Pons (tissue), 1 donor: ENCODE measurements at places on chromosomes 2 and 18.

DNA sequence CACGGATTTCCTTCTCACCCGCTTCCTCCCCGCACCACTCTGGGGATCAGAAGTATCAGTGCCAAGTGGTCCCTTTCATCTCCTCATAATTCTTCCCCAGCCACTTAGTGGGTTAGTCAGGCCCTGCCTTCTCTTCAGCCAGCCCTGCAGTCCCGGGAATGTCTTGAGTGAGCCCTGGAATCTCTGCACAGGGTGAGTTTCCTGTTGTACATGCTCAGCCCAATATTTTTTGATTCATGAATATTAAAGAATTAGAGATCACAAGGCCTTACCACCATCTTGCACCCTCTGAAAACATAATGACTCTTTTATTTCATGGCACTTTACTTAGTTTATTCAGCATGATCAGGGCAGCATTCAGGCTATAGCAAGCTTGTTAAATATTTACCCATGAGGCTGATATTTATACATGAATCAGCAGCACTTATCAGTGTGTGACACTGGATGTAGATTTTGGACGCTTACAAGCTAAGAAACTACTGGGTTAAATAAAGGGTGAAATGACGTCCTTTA, 159.4 kb upstream of the FOSL2 start:
- DNase-seq, result no peak

DNA sequence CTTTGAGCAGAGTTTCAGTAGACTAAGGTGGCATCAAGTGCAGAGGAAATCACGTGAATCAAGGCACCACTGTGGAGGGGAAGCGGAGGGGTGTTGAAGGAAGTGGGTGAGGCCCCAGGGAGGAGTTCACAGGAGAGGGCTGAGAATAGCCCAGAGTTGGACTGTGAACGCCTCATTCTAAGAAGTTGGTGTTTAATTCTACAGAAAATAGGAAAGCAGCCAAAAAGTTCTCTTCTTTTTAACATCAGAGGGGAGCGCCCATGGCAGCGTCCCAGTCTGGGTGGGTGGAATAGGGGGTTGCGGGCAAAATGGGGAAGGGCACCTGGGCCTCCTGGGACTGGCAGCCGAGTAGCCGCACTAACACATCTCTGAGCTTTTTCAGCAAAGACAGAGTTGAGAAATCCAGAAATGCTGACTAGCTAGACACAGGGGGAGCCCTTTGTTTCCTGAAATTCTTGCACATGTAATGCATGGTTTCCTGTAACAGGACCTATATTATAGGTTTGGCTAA, 97.0 kb downstream of the NEB start:
- peak; percentile 11 for DNase-seq

- no peak for DNase-seq
These were observed 2.2 kb upstream of the PARD3B start for GRCh38 chr2:204542982-204543608.

DNA sequence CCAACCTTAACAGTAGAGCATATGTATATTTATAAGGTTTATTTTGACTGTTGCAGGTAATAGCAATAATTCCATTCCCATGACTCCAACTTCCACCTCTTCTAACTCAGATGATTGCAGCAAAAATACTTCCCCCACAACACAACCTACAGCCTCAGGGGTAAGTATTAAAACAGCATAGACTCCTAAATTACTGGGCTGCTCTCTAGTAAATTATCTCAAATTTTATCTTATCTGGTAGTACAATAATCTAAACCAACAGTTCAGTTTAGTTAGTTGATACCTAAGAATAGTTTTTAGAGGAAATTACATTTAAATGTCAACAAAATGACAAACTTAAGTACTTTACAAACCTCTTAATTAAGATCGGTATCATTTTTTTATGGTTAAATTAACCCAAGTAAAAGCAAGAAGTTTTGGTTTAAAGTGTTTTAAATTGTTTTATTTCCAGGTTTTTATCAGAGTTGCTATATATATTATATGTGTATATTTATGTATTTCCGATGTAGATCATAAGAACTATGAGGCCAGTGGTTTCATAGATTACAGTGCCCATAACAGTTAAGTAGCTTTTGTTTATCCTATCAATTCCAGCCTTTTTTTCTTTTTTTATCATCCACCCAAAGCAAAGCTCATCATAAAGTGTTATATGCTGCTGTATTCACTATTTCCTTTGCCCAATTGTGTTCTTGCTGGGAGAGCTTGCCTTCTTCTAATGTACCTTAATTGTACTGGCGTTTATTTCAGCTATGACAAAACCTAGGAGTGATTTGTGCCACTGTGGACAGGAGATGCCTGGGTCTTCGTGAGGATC, 13.7 kb downstream of the GATA6 start:
- DNase-seq, result no peak

- no peak for DNase-seq
These were observed 319.4 kb upstream of the SLC39A10 start for GRCh38 chr2:195337597-195337996.

DNA sequence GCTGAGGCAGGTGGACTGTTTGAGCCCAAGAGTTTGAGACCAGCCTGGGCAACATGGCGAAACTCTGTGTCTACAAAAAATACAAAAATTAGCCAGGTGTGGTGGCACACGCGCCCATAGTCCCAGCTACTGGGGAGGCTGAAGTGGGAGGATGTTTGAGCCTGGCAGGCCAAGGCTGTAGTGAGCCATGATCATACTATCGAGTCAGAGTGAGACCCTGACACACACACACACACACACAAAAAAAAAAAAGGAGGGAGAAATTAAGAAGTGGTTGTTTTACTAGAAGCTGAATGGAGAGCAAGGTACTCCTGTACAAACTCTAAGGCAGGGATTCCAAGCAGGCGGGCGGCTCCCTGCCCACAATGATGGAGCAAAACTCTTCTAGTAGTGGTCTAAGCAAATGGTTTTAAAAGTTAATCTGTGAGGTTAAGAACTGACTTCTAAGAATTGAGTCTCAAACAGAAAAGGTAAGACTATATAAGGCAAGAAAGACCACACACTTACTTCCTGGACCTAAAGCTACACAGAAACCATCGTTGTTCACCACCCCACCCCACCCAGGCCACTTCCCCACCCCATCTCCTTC, 2.6 kb downstream of the ANKRD44 start:
- DNase-seq, result no peak

- no peak for DNase-seq
These were observed 26.6 kb downstream of the BIN1 start for GRCh38 chr2:127080226-127080937.

DNA sequence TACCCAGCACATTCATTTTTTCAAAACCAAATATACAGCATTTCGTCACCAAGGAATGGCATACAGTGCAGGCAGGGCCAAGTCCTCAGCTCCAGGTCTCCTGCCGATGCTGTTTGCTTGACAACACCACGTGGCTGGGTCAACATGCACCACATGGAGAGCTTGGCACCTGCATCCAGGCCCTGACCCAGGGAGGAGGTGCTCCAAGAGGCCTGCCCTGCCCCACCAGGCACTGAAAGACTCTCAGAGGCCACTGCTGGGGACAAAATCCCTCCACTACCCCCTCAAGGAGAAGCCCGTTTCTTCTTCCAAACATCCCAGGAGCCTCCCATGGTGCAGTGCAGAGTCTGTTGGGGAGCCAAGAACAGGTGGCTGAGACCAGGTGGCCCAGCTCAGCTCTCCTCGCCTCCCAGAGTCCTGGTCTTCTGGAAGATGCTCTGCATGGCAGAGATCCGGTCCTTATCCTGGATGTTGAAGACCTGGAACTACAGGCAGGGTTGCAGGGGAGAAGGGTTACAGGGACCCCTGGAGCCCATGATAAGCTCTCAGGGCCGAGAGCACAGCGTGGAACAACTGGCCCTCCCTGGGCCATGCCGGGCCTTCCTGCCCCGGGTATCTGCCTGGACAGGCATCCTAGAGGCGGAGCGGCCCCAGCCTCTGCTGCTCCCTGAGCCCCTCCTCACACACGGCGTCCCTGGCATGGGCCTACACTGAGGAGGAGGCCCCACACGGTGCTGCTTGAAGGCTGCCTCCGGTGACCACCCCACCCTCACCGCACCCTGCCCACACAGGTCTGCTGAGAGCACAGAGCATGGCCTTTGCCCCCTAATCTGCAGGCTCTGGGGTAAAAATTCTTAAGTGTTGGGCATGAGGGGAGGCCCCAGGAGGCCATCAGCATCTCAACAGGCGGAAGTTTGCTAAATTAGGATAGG, 9.0 kb downstream of the MAB21L4 start:
- DNase-seq, result no peak

GRCh38 chr2:152504618-152505017, 169.6 kb downstream of the FMNL2 start:
- DNase-seq, result peak; percentile 41

DNA sequence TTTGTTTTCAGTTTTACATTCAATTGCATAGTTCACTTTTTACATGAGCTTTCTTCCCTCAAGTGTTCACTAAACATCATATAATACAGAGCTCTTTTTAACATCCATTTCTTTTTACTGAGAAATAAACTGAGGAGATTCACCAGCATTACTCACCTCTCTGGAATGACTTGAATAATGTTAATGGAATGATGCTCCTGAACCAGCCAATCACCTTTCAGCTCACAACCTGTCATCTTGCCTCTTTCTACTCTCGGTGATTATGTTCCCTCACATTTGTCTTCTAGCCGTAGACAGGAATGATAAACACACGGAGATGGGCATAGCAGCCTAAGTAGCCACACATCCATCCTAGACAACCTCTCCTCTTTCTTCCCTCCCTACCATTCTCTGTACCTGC, 301.7 kb downstream of the PAX3 start:
- DNase-seq, result no peak

DNA sequence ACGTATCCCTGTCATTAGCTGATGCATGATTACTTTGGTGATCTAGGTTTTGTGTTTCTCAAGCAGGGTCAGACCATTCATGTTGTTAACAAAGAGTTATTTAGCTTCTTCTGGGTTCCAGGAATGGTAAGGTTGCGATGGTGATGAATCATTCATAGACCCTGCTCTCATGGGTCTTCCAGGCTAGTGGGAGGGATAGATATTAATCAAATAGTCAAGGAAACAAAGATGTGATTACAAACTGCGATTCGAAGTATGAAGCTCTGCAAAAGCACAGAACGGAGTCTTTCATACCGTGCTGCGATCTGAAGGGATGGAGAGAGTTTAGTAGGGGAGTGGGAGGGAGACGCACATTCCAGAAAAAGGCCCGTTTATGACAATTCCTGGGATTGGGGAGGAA, 42.1 kb downstream of the CAVIN2 start:
- DNase-seq, result no peak

- DNase-seq, result no peak
These were observed 79.1 kb downstream of the MCFD2 start for GRCh38 chr2:46836295-46837111.

DNA sequence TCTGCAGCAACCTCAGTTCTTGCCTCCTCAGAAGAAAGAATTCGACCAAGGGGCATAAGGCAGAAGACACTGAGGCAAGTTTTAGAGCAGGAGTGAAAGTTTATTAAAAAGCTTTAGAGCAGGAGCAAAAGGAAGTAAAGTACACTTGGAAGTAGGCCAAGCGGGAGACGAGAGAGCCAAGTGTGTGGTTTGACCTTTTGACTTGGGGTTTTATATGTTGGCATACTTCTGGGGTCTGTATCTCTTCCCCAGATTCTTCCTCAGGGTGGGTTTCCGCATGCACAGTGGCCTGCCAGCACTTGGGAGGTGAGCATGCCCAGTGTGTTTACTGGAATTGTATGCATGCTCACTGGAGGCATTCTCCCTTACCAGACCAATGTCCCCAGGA, 59.3 kb upstream of the ANKRD44 start:
- DNase-seq, result no peak

DNA sequence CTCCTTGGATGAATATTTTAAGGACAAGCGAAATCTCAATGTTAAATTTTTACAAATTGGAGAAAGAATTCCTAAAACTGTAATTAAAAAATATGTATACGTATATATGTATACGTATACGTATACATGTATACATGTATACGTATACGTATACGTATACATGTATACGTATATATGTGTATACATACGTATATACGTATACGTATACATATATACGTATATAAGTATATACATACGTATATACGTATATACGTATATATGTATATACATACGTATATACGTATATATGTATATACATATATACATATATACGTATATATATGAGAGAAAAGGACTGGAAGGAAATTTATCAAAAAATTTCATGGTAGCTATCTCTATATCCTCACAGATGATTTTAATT, 110.2 kb upstream of the ACKR3 start:
- DNase-seq, result no peak

DNA sequence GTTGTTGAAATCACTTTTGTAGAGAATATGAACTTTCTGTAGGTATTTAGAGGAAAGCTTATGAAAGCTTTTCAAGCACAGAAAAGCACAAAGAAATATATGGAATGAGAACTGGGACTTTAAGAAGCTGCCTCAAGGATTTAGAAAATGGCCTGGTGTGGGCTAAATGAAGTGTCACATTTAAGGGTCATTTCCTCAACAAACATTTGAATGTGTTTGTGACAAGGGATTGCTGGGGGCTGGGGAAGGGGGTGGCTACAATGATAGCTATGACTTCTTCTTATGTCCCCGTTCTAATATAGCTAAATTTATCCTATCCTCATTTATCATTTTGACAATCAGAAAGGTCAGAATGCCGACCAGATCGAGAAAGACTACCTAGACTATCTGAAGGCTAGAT, 69.2 kb downstream of the DLGAP1 start:
- DNase-seq, result no peak

DNA sequence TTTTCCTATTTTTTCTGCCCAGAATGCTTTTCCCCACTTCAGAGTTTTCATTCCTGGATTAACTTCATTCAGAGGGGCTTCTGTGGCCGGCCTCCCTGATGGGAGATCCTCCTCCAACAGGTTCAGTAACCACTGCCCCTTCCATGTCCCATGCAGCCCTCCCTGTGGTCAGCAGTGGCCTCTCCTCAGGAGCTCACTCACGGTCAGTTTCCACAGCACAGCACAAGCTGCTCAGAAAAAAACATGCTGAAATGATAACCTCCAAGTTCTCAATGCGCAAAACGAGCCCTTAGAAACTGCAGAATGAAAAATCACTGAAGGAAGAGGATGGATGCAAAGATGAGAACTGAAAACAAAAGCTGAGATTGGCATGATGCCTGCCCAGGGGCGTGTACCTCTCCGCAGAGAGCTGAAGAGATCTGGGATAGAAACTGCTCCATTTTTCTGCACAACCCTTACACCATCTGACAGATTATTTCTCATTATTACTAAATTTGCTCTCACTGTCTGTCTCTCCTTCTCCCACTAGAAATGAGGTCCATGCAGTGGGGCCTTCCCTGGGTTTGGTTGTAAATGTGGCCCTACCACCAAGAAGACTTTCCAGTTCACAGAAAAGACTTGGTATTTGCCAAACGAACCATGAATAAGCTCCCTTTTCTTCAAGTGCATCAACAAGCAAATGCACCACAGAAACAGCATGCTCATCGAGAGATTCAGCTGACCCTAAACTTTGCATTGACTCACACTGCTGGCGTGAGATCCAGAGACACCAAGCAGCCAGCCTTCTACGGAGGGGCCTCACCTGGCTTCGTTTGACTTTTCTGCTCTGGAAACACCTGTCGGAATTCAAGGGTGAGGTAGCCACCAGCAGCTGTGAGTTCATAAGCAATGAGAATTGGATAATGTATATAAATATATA, 51.5 kb downstream of the TMEM18 start:
- no peak for DNase-seq

DNA sequence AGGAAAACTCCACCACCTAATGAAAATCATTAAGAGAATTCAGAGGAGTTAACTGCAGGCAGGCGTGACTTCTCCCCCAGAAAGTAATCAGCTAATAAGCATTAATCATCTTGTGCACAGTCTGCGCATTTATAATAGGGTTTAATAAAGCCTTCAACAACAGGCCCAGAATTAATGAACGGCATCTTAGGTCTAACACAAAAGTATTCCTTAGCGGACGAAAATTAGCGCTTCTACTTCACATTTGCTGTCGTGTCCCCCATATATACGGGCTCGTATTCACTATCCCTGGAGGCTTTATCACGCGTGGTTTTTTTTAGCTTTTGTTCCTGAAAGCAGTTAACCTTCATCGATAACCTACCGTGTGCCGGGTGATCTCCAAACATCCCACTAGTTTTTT, 1.8 kb downstream of the ATP8B1 start:
- no peak for DNase-seq
